Coronary artery (tissue), 2 donors: ENCODE measurements at places on chromosomes 5 and 9.

DNA sequence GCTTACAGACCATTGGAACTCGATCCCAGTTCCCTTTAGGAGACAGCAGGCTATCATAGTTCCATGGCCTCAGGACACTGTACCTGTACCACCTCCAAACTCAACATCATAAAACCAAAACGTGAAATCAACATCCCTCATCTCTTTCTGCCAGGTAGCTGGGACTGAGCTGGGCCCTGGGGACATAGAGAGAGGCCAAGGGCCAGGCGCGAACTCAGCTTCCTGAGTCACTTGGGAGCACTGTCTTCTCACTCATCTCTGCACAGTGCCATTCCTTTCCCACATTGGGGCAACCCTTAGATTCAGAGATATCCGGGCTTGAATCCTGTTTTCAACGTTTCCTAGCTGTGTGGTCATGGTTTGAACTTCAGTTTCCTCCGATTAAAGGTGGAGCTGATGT is 12.2 kb downstream of the DAB2IP start:
- DNase-seq, result no peak

- DNase-seq, result no peak
These were observed 735.6 kb upstream of the RIOK2 start for GRCh38 chr5:97918620-97919019.

- no peak for DNase-seq
These were observed 46.0 kb upstream of the OSMR start for GRCh38 chr5:38799556-38800377.

DNA sequence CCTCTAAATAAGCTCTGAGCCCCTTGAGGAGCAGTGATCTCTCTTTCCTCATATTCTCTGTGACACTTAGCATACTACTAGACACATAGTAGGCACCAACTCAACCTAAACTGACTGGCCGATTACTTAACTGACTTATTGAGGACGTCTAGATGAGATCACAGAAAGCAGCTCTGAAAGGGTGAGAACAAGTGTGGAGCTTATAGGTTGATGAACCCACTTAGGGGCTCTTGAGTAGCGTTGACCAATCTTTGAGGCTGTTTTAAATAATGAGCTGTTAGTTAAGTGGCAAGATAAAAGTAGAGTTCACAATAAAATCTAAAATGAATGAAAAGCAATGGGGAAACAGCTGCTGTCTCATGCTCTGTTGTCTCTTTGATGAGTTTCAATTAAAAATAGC is 124.7 kb upstream of the TNPO1 start:
- no peak for DNase-seq
